ENCODE measurements at places on chromosomes 12 and 14. TPM values are rescaled to one million over a fixed set of nuclear protein-coding genes. Genes with fewer than 3 reads are reported as not detected.

Gene ASIC1
- total RNA-seq: 10.5 TPM

Gene DHRS2
- 0.89 TPM for total RNA-seq

Gene CS
- total RNA-seq: 169 TPM

Gene GLI1
- 1.4 TPM for total RNA-seq

Gene KCNA1
- total RNA-seq: not detected

Gene CD163L1
- 2.0 TPM for total RNA-seq

Gene RFX4
- total RNA-seq: not detected

Gene CISTR
- total RNA-seq: not detected

Gene SYCP3
- 0.50 TPM for total RNA-seq

Gene GARIN6
- not detected for total RNA-seq

Gene OVCH1
- total RNA-seq: 0.67 TPM

Gene CELA1
- not detected for total RNA-seq
